RPMI8226 (cell line): ENCODE measurements at places on chromosomes 11 and 22.

DNA sequence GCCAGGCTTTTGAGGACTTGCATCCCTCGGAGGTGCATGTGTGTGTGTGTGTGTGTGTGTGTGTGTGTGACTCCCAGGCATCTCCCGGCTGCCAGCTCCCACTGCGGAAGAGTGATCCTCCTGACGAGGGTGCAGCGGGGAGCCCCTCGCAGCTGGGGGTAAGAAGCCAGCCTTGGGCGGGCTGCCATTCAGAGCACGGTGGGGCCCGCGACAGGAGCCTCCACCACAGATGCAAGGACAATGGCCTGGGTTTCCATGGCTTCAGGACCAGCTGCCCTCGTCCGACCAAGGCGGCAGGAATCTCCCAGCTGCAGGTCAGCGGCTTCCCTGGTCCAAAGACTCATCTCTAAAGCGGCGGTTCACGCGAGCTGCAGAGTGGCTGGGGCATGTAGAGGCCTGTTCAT is 908.5 kb downstream of the BRD1 start:
- DNase-seq, result no peak

- no peak for DNase-seq
These were observed 300.9 kb downstream of the TENM4 start for GRCh38 chr11:79139900-79140299.

- no peak for DNase-seq
These were observed 13.2 kb upstream of the TPP1 start for GRCh38 chr11:6632116-6633073.

DNA sequence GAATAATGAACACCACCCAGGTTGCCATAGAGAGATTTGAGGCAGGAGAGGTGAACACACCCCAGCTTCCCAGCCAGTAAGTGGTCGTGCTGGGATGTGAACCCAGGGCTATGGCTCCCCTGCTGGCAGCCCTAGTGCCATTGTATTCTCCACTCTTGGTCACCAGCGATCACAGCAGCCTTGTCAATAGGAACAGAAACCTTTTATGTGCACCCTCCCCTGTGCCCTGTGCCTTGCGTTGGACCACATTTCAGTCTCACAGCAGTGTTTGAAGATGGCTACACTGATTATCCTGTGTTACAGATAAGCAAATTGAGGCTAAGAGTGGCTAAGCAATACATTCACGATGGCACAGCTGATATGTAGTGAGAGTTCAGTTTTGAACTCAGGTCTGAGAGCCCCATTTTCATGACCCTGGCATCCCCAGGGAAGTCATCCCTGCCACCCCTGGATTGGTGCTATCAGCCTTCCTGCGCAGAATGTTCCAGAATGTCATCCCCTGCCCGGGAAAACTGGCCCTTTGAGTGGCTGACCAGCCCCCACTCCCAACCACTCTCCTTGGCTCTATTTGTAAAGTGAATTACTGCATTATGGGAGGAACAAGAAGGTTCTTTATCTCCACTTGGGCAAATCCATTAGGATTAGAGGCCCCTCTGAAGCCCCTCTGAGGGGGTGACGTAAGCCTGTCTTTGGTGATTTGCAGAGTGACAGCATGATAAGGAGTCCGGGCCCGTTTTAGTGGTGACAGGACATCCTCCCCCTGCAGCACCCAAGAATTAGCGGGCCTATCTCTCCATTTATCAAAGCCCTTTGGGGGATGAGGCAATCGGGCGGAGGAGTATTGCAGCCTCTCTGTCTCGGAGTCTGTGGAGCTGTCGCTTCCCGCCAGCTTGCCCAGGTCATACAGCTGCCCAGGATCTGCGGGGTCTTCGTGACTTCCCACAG is 30.9 kb downstream of the SMIM38 start:
- DNase-seq, result no peak

GRCh38 chr11:1481861-1482441 is 4.6 kb downstream of the MOB2 start:
- no peak for DNase-seq
